ENCODE measurements at places on chromosomes 2 and 18.

DNA sequence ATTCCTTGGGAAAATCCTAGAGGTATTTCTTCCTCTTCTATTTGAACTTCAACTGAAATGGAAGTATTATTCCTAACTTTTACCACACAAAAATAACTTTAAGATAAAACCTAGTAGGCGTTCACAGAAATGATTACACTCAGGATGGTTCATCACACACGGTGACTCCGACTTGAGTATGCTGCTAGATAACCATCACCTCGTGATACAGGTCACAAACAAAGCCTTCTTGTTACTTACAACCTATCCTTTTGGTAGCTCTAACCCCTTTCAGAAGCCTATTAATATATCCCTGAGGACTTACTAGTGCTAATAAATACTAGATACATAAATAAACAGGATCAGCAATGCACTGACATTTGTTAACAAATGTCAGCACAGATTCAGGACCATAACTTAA lies 101.0 kb upstream of the DNER start:
- DNase-seq: no peak

DNA sequence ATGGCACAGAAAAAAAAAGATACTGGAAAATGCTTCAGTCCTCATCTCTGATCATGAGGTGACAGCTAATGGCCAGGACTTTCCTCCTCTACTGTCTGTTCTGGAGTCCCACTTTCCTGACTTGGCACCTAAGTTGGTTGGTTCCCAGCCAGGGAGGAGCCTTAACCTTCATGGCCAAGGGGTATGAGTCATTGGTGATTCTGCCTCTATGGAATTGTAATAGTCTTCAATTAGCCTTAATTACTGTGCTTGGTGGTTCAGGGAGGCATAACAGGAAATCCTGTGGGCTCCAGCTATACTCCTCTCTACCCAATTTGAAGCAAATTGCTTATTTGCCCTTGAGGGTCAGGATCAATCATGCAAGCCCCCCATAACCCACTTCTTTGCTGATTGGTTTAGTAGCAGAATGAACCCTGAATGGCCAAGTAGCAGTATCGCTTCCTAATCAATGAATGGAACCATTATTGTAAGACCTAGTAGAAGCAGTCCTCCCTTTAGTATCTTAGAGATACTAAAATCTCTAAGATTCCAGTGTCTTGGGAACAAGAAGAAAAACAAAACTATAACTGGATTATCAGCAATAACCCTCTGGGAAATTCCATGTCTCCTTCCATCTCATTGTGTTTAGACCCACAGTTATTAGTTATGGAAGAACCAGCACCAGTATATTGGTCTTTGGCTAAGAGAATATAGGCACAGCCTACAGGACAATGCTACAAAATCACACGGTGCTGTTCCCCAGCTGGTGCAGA lies 109.0 kb downstream of the COL6A3 start:
- no peak for DNase-seq

DNA sequence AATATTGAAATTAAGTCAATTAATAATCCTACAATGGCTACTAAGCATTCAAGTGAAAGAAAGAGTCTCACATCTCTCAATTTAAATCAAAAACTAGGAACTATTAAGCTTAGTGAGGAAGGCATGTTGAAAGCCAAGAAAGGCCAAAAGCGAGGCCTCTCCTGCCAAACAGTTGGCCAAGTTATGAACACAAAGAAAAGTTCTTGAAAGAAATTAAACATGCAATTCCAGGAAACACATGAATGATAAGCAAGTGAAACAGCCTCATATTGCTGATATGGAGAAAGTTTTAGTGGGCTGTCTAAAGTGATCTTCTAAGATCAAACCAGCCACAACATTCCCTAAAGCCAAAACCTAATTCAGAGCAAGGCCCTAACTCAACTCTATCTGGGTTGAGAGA lies 11.8 kb downstream of the RDH14 start:
- no peak for DNase-seq

- no peak for DNase-seq
Observed at GRCh38 chr18:49752095-49752457, 61.3 kb downstream of the ACAA2 start.

DNA sequence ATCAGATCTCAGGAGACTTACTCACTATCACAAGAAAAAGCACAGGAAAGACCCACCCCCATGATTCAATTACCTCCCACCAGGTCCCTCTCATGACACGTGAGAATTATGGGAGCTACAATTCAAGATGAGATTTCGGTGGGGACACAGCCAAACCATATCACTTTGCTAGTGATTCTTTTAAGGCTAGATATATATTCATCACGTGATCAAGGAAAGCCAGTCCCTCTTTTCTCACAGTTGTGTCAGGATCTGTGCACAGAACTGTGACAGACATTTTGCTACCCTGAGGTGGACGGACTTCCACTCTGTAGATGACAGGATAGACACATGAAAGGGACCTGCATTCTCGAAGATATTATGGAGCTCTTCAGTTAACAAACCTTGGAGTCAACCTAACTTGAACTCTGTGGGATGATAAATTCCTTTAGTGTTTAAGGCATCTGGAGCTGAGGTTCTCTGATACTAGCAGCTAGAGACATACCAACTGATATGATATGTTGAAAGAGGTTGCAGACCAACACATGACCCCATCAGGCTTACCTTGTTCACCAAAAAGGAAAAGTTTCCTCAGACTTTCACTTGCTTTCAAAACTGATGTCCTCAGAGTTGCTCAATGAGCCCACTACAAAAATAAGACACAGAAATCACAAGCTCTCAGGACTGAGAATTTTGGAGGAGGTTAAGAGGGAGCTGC lies 66.3 kb upstream of the SCG2 start:
- DNase-seq: no peak

DNA sequence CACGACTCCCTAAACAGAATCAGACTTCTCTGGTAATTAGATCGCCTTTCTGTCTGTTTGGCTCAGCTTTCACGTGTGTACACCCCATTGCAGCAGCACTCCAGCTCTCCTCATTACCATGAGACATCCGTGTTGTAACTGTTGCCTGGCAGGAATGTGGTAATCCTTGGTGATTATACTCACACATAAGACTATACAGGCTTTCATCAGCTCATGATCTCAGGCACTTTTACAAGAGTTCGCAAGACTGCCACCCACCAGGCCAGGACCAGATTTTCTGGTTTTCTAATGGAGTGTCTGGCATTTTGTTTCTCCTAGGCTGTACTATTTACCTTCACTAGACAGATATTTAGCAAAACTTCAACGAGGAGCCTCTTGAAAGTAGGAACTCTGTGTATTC lies 50.2 kb downstream of the ACVR1 start:
- peak; percentile 96 for DNase-seq

- no peak for DNase-seq
Observed at GRCh38 chr2:201152517-201152916, 30.4 kb upstream of the CASP10 start.

- DNase-seq: peak; percentile 25
Observed at GRCh38 chr2:172704072-172704936, 31.3 kb upstream of the RAPGEF4 start.
